ENCODE measurements at places on chromosomes 12 and 14. TPM values are rescaled to one million over a fixed set of nuclear protein-coding genes. Genes with fewer than 3 reads are reported as not detected.

GRCh38 chr12:10331642-10332239 lies 24.1 kb downstream of the KLRD1 start:
- no peaks in the 10 kb centered on the region for H3K36me3 ChIP-seq
- H3K4me1 ChIP-seq, result no peaks in the 10 kb centered on the region
- no peaks in the 10 kb centered on the region for H3K27me3 ChIP-seq
- H3K27ac ChIP-seq, result no peak overlapping the region
- H3K4me3 ChIP-seq, result no peak overlapping the region

DNA sequence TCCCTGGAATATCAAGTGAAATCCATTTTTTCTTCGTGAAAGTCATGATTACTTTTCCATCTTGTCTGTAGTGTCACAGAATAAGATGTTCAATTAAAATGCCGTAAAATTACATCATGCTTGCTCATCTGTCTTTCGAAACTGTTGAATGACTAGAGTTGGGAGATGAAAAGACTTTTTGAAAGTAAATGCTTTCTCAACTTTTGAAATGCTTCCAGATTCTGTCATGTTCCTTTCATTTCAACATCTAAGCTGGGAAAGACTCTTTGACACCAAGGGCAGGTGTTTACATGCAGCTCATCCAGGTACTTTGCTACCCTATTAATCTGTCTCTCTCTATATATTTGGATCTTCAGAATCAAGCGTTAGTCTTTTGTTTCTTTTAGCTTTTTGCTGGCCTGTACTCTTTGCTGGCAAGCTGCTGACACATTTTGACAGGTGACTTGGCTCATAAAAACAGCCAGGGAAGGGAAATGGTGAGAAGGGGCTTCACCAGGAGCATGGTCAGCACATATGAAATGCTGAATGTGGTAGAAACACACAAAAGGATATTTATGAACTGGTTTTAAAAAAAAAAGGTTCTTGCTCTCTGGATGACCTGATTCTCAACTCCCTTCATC lies 77.0 kb upstream of the METAP2 start:
- no peak overlapping the region for H3K4me3 ChIP-seq
- peak overlapping the region; percentile 56 for H3K27ac ChIP-seq
- DNase-seq, result no peak
- no peaks in the 10 kb centered on the region for H3K4me1 ChIP-seq
- H3K27me3 ChIP-seq, result no peaks in the 10 kb centered on the region

DNA sequence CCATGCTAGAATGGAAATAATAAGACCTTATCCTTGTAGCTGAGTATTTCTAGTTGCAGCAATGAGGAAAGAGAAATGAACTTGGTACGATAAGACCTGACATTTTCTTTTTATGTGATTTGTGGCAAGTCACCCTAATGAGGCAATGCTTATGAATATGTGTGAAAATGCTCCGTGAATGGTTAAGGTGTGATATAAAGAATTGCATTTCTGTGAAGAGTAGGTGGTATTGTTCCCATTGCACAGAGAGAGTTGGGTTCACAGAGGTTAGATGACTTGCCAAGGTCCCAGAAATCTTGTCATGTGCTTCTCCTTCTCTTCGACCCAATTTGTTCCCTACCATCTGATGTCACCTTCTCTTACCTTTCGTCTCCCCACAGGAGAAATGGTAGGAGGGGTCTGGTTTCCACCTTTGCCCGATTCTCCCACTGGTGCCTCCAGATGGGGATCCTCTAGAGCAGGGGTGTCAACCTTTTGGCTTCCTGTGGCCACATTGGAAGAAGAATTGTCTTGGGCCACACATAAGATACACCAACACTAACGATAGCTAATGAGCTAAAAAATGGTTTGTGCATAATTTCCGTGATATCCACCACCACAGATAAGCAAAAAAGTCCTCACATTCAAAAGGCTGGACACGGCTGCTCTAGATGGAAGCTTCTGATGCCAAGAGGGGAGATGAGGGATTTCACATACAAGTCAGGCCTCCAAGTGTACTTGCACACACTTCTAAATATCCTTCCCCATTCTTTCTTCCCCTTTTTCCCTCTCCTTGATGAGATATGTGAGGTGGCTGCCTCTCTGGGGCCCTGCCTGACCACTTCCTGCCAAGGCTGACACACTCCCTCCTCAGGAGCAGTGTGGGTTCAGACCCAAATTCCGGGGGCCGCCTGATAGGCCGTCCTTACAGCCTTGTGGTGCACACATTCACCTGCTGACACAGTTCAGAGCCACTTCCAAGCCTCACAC lies 96.1 kb downstream of the PLXNC1 start:
- no peak overlapping the region for H3K27ac ChIP-seq
- peak; percentile 25 for DNase-seq
- H3K4me3 ChIP-seq, result no peak overlapping the region
- peaks cover 11% of the 10 kb centered on the region for H3K4me1 ChIP-seq
- no peaks in the 10 kb centered on the region for H3K27me3 ChIP-seq

DNA sequence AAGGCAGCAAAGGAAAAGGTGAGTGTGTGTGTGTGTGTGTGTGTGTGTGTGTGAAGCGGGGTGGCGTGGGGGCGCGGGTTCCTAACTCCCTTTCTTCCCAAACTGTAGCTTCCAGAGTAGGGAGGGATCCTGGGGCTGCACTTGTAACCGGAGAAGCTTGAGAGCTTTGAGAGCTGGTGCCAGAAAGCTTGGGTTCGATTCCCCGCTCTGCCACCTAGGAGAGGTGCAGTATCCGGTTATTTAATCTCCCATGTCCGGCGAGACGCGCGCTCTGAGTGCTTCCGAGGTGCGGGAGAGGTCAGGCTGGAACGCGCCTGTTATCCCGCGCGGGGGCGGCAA lies 7.2 kb upstream of the RACGAP1 start:
- H3K4me3 ChIP-seq, result peak overlapping the region; percentile 13
- no peaks in the 10 kb centered on the region for H3K36me3 ChIP-seq
- H3K27ac ChIP-seq, result no peak overlapping the region
- peaks cover 11% of the 10 kb centered on the region for H3K4me1 ChIP-seq
- no peak for DNase-seq

GRCh38 chr12:128008341-128008740 lies 258.6 kb upstream of the TMEM132C start:
- H3K4me3 ChIP-seq, result no peak overlapping the region
- H3K4me1 ChIP-seq, result no peaks in the 10 kb centered on the region
- DNase-seq, result no peak
- no peaks in the 10 kb centered on the region for H3K36me3 ChIP-seq
- no peaks in the 10 kb centered on the region for H3K27me3 ChIP-seq

Gene GDF3
- total RNA-seq, result 0.24 TPM

Gene PLEK2
- total RNA-seq, result 34.0 TPM

- DNase-seq, result no peak
- H3K27ac ChIP-seq, result no peak overlapping the region
- H3K27me3 ChIP-seq, result peaks cover 88% of the 10 kb centered on the region
- no peaks in the 10 kb centered on the region for H3K4me1 ChIP-seq
Observed at GRCh38 chr12:114443607-114444421, 37.9 kb upstream of the TBX5 start.

DNA sequence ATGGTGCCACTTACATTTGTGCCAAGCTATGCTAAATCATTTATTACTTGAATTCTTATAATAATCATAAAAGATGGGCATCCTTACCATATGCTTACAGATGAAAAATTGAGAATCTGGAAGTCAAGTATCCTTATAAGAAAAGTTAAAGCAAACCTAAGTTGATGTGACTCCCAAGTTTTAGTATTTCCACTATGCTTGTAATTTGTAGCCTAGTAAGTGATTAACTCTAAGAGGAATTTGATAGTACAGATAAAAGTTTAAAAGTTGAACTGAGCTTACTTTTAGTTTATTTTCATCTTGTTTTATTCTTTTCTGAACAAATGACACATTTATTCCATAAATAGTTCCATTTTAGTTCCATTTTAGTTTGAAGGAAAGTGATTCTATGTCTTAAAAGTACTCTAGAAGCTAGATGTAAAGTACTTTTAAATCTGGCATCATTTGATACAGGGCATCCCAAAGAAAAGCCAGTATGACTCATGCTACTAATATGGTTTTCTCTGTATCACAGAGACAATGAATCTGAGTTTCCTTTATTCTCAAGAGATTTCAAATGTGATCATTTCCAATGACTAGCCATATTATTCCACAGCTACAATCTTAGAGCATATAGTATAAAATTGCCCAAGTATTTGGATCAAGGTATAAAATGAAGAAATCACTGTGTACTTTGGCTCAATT lies 596.0 kb downstream of the SLC16A7 start:
- H3K4me3 ChIP-seq, result no peak overlapping the region
- no peaks in the 10 kb centered on the region for H3K36me3 ChIP-seq
- no peaks in the 10 kb centered on the region for H3K4me1 ChIP-seq
- DNase-seq, result no peak
- no peaks in the 10 kb centered on the region for H3K27me3 ChIP-seq

GRCh38 chr12:117053050-117053400 lies 46.2 kb downstream of the TESC start:
- H3K4me1 ChIP-seq, result no peaks in the 10 kb centered on the region
- no peak overlapping the region for H3K4me3 ChIP-seq
- no peak for DNase-seq
- no peak overlapping the region for H3K27ac ChIP-seq
- no peaks in the 10 kb centered on the region for H3K27me3 ChIP-seq

DNA sequence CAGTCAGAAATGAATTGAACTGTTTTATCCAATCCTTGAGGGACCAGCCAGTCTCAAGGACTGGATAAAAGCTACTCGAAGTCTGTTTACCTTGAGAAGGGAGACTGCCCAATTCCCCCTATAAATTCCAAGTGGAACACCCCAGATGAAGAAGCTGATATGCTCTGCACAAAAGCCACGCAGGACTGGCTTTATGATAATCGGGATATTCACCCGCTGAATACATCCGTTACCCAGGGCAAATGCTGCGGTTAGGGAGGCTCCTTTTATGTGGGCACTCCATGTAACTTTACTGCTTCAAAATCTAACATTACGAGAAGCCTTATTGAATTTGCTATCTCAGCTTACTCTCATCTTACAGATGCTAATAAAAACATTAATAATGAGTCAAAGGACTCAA lies 119.1 kb downstream of the DENND5B start:
- no peak for DNase-seq
- no peaks in the 10 kb centered on the region for H3K4me1 ChIP-seq
- H3K36me3 ChIP-seq, result no peaks in the 10 kb centered on the region
- H3K27me3 ChIP-seq, result no peaks in the 10 kb centered on the region
- no peak overlapping the region for H3K4me3 ChIP-seq

Gene KRT85
- 0.24 TPM for total RNA-seq

DNA sequence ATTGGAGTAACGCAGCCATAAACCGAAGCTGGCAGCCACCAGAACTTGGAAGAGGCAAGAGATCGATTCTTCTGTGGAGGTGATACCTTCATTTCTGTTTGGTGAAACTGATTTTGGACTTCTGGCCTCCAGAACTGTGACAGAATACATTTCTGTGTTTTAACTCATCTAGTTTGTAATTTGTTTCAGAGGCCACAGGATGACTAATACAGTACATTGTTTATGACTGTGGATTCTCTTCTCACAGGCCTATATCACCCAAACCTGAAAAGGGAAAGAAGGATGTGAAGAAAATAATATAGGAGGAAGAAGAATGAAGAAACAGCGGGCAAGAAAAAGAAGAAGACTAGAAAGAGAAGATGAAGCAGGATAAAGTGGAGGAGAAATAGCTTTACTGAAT lies 263.8 kb upstream of the DIO2 start:
- DNase-seq, result no peak
- H3K4me1 ChIP-seq, result peaks cover 3% of the 10 kb centered on the region
- H3K27ac ChIP-seq, result no peak overlapping the region
